Skeletal muscle cell (primary cell): ENCODE measurements at places on chromosomes 6 and 20.

- DNase-seq, result no peak
These were observed at the start of gene CLPSL2 for GRCh38 chr6:35776364-35777215. CLPSL2 (plus strand) TSS chr6:35776598; CDS start chr6:35776619, 21 bp downstream.

- no peak for DNase-seq
These were observed 9.6 kb downstream of the IGF2R start for GRCh38 chr6:159978291-159979135.

DNA sequence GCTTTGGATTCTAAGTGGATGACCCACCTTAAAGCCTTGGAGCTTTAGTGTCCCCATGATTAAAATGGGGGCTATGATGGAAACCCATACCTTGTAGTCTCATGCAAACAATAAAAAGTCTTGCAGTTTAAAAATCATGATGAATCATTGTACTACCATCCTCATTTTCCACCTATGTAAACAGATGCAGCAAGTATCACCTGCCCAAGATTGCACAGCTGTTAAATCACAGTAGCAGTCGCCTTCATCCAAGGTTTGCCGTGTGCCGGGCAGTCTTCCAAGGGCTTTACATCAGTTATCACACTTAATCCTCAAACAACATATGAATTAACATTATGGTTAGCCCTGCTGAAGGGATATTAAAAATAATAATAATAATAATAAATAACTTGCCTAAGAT, 210.3 kb downstream of the FOXA2 start:
- DNase-seq, result no peak

DNA sequence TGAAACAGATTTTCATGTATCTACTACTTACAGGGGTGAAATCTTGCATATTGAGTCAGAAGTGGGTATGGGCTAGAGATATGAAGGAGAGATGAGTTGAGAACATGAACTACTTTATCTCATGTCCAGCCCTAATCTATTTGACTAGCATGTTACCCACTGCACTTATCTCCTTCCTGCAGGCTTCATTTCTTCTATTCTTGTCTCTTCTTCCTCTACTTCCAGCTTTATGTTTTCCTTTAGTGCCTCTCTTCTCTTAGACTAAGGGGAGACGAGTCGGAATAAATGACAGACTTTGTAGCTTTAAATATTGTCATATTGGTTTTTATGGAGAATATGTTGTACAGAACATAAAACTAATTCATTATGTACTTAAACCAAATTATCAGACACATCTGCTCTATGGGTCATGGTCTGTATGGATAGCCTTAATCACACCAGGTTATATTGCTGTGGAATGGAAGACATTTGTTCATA, 5.3 kb downstream of the RAB32 start:
- DNase-seq, result no peak

DNA sequence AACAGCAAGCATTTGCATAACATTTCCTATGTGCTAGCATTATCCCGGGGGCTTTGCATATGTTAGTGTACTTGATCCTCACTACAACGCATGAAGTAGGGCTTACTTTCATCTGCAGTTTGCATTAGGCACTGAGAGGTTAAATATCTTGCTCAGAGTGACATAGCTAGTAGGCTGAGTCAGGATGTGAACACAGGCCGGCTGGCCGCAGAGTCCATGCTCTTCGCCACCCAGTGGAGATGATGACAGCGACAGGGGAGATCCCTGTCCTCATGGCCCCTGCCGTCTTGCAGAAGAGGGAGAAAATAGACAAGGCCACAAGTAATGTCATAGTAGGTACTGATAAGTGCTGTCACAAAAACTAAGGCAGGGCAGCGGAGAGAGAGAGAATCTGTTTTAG, 46.9 kb downstream of the LYRM4 start:
- no peak for DNase-seq

DNA sequence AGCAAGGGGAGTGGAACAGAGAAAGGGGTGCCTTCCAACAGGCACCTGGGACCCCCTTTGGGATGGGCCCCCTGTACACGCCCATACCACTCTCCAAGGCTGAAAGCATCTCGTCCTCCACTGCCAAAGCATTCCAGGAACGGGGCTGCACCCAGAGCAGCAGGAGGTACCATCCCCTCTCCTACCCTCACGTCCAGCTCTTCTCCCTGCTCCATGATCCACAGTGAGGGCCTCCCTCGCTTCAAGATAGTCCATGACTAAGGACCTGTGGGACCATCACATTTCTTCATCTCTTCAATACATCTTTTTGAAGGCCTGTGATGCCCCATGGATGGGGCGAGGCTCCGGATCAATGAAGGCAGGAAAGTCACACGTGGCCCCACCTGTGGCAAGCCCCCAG, 209.9 kb downstream of the ANKRD60 start:
- DNase-seq, result no peak

- no peak for DNase-seq
These were observed 218.7 kb upstream of the FERMT1 start for GRCh38 chr20:6341491-6341890.

DNA sequence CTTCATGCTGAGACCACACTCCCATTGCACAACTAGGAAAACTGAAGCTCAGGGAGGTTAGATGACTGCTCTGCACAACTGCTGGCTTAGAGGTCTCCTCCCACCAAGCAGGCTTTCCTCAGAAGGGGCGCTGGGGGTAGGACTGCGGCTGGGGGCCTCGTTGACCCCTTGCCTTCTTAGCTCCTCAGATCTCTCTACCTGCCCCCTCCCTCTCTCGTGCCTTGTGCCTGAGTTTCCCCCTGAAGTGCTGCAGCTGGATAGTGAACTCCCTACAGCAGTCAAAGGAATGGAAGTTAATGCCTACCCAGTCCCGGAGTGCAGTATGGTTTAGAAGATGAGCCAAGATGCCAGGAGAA, 149.8 kb downstream of the GRM4 start:
- no peak for DNase-seq

GRCh38 chr6:44935693-44936300, 392.3 kb upstream of the RUNX2 start:
- DNase-seq, result no peak

DNA sequence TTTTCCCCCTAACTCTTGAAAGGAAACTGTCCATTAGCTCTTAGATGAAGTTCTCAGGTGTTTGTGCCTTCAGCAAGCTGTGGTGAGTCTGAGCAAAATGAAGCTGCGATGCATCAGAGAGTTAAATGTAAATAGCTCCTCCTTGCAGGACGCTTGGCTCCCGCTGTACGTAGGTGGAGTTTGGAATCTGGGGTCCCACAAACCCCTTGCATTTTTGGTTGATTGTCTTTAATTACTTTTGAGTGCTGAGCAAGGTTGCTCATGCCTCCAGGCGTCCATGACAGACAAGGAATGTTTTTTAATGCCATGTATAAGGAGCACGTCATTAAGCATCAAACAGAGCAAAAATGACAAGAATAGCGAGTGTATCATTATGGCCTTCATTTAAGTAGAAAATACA, 300.5 kb downstream of the TFAP2C start:
- no peak for DNase-seq

DNA sequence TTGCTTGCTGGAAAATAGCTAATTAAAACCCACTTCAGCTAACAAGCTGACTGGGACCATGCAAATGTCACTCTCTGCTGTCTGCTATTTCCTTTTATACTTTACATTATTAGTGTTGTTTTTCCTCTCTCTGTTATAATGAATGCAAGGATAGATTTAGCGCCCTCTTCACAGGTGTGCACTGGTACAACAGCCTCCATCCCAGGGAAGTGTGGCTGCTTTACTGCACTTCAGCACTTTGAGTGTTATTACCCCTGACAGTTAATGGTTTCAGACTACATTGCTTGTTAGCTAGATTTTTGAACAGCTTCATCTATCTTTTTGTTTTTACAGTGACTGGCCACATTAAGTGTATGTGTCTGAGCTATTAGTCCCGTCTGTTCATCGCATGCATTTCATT, 405.7 kb downstream of the RNF144B start:
- no peak for DNase-seq

DNA sequence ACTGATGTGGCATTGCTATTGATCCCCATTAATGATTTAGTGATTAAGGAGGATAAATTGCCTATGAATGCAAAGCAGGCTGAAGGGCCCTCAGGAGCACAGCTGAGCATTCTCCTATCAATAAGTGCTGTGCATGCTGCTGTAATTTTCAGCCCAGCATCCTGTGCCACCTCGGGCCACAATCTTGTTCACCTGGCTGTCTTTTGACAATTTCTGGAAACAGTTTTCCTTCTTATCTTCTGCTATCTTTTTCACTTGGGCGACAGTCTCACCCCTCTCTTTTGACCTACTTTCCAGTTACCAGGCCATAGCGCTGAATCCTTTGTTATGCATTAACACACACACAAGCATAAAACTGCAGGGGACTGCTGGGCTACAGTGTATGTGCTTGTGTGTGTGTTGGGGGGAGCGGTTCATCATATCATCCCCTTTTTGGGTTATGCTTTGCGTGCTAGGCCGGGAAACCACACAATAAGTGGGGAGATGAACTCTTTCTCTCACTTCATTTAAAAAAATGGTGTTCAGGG, 60.2 kb downstream of the F13A1 start:
- no peak for DNase-seq
